Suprapubic skin (tissue), 4 donors: ENCODE measurements at places on chromosomes 1 and 21.
A peak's percentile ranks its signal among the peaks of the same experiment; 100 is the strongest.

DNA sequence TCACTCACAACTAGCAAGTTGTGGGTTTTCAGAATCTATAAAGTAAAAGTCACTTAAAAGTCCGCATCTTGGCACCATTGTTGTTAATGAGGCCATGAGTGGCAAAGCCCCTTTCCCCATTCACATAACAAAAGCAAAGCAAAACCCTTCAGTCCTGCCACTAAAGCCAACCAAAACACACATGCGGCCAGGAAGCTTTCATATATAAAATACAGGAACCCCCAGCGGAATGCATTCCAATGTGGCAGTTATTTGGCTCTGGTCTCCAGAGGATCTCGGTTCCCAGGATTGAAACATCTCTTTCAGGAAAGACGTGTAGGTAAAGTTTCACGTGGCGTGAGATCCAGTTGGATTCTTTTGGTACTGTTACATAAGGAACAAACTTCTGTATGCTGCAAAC is 2.5 kb upstream of the LBR start:
- DNase-seq: no peak

- DNase-seq: no peak
These were observed 173.7 kb downstream of the KCNJ6 start for GRCh38 chr21:37742532-37742931.

- no peak for DNase-seq
These were observed 43.9 kb downstream of the ZBTB18 start for GRCh38 chr1:244094880-244095528.

DNA sequence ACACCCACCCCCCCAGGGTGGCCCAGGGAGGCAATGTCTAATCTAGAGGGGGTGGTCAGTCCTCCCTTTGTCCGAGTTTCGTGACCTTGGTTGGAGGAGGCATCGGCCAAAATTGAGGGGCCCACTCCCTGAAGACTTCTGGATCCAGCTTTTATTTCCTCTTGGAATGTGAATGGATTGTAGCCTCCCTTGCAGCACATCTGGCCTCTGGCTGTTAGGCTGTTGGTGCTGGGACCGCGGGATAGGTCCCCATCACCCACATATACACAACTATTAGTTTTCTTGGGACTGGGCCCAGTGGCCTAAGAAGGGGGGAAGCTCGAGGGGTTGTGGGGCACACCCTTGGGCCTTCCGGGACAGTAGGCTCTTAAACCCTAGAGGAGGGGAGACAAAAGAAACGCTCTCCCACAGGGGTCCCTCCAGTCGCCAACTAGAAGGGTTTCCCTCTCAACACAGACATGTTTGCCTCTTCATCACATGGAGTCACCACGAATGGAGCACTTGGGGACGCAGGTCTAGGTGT is 2.5 kb downstream of the LHX4 start:
- peak; percentile 42 for DNase-seq

DNA sequence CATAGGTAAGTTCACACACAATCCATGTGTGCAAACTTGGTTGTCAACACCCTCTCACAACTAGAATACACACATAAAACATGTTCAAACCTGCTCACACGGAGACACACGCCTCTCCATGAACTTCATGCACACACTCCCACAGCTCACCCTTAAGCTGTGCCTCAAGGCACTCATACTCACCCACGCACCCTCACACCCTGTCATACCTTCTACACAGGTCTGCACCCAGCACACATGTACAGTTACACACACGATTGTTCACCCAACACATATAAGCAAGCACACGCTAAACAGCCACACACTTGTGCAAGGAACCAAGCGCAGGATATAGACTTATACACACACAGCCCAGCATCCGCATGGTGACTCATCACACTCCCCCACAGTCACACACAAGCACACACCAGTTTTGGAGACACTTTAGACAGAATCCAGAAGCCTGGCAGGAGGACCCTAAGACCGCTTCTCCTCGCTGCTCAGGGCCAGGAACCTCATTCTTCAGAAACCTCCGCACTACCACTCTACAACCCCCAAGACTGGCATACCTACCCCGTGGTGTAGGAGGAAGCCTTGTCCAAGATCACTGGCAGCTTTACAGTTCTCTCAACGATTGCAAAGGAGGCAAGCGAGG is 58.7 kb upstream of the ZC3H12A start:
- DNase-seq: no peak

- no peak for DNase-seq
These were observed 511.7 kb downstream of the USP25 start for GRCh38 chr21:16241479-16241963.

DNA sequence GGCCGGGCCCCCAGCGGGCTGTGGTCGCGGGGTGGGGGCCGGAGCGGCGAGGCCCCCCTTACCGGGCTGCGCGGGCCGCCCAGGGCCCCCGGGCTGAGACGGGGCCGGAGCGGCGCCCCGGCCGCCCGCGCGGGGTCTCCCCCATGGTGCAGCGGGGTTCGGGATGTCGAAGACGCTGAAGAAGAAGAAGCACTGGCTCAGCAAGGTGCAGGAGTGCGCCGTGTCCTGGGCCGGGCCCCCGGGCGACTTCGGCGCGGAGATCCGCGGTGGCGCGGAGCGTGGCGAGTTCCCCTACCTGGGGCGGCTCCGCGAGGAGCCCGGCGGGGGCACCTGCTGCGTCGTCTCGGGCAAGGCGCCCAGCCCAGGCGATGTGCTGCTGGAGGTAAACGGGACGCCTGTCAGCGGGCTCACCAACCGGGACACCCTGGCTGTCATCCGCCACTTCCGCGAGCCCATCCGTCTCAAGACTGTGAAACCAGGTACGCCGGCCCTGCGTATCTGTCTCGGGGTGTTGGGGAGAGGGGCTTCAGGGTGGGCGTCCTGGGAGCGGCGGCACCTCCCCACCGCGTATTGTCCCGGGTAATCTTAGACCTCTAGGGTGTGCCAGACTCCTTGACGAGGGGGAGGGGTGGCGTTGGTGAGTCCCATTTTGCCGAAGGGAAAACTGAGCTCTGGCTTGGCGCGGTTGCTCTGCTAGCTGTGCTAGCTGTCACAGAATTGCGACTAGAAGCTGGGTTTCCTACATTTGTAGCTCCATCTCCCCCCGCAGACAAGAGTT is 745 bp downstream of the MAGI3 start:
- DNase-seq: peak; percentile 80

GRCh38 chr1:16073490-16074119 is at the start of gene FAM131C:
Gene FAM131C (minus strand): TSS chr1:16073651. CDS start chr1:16073442, 209 bp downstream.
- DNase-seq: no peak

- DNase-seq: no peak
These were observed 9.4 kb downstream of the SLX9 start for GRCh38 chr21:44949161-44949778.

- no peak for DNase-seq
These were observed 11.0 kb downstream of the AGTRAP start for GRCh38 chr1:11746795-11747487.
